Non-pigmented ciliary epithelial cell (primary cell): ENCODE measurements at places on chromosomes 7 and 10.

- no peak for DNase-seq
Measured at GRCh38 chr7:91168871-91169829, 95.1 kb upstream of the FZD1 start.

DNA sequence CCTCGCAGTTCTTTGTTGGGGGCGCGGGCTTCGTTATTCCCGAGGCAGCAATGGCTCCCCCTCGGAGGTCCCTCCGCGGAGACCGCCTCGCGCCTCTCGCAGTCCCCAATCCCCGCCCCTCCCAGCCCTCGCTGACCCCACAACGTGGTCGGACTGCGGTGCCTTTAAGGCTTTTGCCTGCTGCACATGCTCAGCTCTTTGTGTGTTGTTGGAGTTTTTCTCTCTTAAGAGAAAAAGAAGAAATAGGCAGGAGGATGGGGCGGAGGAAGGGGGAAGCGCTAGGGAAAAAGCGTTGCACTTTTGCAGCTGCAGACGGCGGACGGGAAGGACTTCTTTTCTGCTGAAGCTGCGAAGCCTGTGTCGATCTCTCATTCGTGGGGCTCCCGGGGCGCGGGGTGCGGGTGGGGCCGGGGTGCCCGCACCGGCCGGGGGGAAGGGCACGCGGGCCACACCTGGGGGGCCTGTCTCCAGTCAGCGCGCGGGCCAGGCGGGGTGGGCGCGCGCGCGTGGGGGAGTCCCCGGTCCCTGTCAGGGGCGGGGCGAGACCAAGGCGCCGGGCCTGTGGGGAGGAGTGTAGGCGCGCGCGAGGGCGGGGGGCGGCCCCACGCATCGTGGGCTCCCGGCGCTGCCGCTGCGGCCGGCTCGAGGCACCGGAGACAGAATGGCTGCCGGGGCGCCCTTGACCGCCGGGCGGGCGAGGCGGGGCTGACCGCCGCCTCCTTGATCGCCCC is 445 bp upstream of the ATRNL1 start:
- no peak for DNase-seq

- no peak for DNase-seq
Measured at GRCh38 chr10:91879515-91880170, 29.6 kb downstream of the FGFBP3 start.

DNA sequence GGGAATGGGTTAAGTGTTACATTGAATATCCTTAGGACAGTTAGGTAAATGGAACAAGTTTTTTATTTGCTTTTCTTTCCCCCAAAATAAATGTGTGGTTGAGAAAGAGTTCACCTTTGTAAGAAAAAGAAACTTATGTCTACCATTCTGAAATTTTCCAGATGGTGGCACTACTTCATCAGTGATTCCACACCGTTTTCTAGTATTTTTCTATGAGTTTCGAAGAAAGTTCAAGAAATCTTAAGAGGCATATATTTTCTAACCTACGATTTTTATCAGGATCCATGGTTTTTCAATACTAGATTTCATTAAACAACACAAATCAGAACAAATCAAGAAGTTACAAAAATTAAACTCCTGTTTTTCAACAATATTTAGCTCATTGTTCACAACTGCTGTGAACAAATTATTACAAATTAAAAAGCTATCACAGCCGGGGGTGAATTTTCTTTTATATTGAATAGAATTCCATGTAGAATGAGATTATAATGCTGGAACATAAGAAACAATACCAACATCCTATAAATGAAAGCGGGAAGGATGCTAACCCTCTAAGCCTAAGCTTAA is 163.1 kb upstream of the NPVF start:
- DNase-seq = no peak

DNA sequence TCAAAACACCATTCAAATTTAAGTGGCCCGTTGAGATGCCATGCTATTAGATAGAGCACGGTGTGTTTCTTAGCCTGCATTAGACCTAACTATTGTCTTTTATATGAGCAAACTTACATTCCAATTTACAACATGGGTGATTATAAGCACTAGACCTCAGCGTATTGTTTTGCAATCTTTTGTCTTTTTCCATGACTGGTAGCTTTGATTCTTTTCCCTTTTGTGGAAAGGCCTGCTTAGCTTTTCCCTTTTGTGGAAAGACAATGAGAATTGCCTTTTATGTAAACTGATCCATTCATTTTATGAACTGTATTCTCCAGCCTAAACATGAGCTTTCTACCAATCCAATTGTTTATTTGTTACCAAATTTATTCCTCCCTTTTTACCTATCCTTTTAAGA is 823.1 kb downstream of the CCSER2 start:
- DNase-seq = no peak

DNA sequence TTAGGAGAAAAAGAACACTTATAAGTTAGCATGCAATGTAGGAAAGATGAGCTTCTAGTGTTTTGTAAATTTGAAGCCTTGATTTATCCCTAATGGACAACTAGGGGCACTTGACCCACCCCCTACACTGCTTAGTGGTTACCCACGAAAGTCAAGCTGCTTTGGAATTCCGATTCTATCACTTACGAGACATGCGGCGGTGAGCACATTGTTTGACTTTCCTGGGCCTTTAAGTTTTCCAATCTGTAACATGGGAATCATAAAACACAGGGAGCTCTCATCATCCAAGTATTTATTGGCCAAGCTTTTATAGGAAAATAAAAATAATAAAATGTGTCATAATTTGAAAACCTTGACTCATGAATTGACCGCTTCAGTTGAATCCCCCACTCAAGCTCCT is 78.7 kb upstream of the PDK4 start:
- DNase-seq = no peak

DNA sequence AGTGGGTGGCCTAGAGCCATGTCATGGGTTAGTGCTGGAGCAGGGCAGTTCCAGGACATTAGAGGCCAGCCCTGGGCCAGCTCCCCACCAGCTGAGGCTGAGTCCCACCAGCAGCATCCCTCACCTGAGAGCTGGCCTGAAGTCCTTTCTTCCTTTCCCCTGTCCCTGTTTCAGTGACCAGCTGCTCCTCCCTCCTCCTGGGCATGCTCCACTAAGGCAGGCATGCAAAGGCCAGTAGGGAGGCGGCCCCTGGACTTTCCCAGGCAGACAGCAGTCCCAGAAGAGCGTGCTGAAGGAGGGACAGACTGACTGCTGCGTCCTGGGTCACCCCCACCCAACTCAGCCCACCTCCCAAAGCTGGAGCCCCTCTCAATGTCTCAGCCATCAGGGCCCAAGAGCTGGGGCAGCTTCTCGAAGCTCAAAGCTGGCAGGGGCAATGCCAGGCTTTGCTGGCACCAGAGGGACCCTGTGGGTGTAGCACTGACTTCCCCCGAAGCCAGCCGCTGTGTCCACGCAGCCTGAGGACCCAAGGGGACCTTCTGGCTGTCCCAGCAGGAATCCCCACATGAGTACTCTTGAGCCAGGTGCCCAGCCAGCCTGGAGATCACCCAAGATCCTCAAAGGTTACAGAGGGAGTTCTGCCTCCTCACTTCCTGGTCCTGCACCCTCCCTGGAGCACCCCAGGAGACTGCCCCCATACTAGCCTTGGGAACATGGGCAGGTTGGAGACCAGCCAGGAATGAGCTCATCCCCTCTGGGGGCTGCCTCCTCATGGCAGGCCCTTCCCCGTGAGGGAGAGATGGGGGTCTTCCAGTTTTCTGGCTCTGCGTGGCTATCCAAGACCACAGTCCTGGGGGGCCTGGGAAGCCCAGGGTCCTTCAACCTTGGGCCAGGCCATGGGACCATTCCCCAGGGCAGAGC is 35.2 kb upstream of the RET start:
- no peak for DNase-seq

DNA sequence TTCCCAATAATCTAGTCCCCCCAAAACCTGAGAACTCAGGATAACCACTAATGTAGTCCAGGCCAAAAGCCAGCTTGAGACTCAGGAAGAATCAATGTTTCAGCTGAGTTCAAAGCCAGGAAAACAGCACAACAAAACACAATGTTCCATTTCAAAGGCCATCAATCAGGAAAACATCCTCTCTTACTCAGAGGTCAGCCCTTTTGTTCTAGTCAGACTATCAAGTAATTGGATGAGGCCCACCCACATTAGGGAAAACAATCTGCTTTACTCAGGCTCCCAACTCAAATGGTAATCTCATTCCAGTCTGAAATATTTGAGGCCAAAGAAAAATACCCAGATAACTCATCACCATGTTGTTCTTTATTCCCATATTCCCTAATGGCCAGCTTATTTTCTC is 152.2 kb downstream of the SDHAF3 start:
- no peak for DNase-seq

GRCh38 chr7:45972629-45973312 is 51.7 kb upstream of the IGFBP3 start:
- DNase-seq = no peak

DNA sequence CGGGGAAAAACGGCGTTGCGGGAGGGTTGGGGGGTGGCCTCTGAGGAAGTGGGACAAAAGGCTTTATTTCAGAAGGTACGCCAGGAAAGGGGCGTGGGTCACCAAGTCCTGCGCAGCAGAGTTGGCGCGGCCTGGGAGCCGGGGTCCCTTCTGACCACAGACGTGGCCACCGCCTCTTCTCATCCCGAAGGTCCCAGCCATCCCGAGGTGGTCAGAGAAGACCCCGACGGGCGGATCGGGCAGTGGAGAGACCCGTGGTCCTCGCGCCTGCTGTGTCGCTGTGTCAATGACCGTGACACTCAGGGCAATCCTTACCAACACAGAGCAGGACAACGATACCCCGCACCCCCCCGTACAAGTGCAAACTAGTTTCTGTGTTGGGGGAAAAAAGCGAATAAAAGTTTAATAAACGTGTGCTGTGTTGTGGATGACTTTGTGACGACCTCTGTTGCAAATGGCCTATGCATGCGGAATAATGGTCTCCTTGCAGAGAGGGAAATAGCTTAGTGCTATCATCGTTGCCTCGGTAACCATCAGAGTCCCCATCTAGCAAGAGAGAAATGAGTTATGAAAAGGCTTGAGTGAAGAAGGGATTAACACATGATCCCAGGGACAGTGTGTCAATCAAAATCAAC is 19.4 kb upstream of the GATA3 start:
- DNase-seq = no peak

- no peak for DNase-seq
Measured at GRCh38 chr7:98206451-98207330, 4.5 kb upstream of the BHLHA15 start.

GRCh38 chr10:12381536-12382156 is 32.3 kb downstream of the CAMK1D start:
- no peak for DNase-seq
